Cardiac fibroblast (primary cell): ENCODE measurements at places on chromosomes 3 and 15.

- no peak for DNase-seq
Measured at GRCh38 chr15:68205954-68206539, 915 bp upstream of the CALML4 start.

DNA sequence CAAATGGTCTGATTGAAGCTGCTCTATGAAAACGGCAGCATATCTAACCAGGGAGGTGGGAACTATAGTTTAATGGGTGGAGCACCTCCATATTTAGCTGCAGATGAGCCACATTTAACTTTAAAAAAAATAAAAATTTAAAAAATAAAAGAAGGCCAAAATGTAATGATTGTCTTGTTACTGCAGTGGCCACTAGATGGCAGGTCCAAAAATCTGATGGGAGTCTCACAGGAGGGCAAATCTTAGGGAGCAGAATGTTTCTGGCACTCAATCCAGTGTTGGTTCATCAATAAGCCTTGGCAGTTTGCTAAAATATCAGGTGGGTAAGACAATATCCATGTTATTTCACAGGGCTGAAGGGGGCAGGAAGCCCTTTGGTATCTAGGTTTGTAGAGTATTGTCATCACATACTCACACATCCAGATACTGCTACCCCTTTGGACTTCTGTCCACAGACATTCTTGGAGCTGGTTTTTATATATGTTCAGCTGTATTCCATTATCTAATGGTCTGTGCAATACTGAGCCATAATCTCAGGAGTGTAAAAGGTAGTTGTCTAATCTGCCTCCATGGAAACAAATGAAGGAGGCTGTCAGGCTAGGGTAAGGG, 233.3 kb downstream of the TIGIT start:
- DNase-seq = peak; percentile 46

GRCh38 chr15:60047701-60048100, 43.6 kb downstream of the FOXB1 start:
- peak; percentile 49 for DNase-seq

DNA sequence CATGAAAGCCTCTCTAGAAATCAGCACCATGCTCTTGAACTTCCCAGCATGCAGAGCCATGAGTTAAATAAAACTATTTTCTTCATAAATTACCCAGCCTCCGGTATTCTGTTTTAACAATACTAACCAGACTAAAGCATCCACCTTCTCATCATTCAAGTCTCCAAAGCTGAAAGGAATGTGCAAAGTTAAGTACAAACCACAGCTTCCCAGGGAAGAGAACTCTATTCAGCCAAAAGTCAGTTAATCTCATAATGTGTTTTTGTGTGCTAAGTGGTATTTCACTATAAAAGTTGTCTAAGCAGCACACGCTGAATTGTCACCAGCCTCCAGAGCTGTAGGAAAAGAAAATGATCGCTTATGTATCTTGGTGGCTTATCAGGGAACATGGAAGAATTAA, 135.5 kb upstream of the KCNH8 start:
- no peak for DNase-seq

DNA sequence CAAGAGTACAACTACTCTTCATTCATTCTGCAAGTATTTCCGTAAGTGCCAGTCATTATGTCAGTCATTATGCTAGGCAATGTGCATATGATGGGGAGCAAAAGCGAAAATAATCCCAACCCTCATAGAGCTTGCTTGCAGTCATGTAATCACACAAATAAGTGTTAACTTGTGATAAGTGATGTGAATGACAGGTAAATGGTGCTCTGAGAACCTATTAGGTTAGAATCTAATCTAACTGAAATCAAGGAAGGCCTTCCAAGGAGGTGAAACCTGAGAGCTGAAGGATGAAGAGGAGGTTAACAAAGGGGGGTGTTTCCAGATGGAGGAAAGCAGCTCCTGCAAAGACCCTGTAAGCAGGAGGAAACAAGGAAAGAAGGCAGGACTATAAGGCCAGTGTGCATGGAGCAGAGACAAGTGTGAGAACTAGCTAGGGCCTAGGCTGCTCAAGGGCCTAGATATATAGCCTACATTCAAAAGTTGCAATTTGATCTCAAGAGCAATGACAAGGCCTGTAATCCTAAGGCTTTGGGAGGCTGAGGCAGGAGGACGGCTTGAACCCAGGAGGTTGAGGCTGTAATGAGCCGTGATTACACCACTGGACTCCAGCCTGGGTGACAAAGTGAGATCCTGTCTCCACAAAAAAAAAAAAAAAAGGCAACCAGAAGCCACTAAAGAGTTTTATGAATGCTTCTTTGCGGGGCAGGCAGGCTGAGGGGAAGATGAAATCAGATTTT, 5.3 kb downstream of the PTPN9 start:
- DNase-seq = no peak
